ENCODE measurements at places on chromosomes 6 and 20.

DNA sequence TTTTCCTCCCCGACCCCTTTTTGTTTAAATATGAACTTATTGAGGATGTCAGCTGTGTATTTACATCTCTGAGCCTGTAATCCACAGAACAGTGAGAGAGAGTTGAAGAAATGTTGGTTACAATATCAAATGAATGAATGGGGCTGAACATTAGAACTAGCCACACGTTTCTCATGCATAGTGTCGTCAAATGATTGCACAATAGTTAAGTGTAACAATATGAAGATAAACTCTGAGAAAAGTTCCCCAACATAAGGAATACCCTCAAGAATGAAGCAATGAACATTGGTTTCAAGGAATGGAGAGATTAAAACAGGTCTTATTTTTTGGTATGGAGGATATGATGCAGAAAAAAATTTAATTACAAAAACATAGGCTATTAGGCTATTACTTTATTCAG is 100.5 kb upstream of the DTNBP1 start:
- no peak for DNase-seq

DNA sequence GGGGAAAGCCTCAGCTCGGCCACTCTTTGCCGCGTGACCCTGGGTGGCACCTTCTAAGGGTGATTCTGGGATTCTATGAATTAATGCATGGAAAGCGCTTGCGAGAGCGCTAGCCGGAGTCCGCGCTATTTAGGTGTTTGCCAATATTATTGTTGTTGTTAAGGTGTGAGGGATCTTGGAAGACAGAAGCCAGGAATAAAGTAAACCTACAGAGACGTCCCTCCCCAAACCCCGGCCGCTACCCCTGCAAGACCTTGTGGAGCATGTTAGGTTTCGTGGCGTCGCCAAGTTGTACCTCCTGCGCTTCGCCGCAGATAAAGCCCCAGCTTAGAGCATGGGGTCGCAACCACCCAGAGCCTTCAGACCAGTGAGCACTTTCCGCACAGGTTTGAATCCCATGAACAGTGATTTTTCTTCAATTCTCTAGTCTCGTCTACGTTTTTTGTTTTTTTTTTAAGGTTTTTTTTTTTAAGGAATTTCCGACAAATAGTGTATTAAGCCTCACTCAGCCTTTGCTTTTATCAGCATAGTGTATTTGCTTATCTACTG is 16.9 kb upstream of the ZSCAN9 start:
- no peak for DNase-seq

- DNase-seq = peak; percentile 80
Measured at GRCh38 chr6:31752739-31753319, 9.6 kb upstream of the SAPCD1 start.

- no peak for DNase-seq
Measured at GRCh38 chr6:36272234-36272633, 2.4 kb downstream of the PNPLA1 start.

GRCh38 chr6:42190554-42191183 is 4.1 kb downstream of the GUCA1B start:
- DNase-seq = peak; percentile 69

DNA sequence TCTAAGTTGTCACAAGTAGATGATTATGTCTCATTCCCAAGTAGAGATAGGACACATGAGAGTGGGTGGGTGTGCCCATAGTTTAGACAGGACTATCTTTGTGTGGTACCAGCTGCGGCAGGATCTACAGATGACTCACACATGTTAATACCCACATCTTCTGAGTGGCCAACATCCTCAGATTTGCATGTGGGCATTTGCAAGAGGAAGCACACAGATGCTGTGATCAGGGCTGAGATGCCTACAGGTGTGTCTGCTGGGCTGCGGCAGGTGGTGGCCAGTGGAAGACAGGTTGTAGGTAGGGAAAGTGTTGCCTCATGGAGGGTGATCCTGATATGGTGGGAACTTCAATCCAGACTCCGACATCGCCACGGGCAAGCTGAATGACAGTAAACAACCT is 50.8 kb downstream of the UTRN start:
- DNase-seq = no peak

DNA sequence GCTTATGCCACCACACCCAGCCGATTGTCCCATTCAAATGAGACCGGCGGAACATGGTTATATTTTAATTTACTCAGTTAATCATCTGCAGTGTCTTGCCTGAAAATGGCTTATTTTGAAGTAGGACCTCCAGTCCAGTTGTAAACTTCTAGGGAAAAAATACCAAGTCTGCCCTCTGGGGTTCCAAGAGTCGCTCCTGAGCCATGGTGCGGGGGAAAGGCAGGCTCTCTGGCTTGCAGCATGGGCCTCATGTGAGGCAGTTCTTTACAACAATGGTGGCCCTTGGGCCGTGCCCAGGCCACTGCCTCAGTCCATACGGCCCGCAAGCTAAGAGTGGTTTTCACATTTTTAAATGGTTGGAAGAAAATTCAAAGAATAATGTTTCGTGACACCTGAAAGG is 62.7 kb upstream of the XRN2 start:
- DNase-seq = no peak

Measured in stromal cell of bone marrow (primary cell).